Heart right ventricle (tissue), 16 donors: ENCODE measurements at places on chromosomes 1 and 21. TPM values are rescaled to one million over a fixed set of nuclear protein-coding genes. Genes with fewer than 3 reads are reported as not detected.
A peak's percentile ranks its signal among the peaks of the same experiment; 100 is the strongest.

BARHL2 gene
- polyA plus RNA-seq: not detected

KRTAP13-2 gene
- polyA plus RNA-seq: not detected

LENEP gene
- polyA plus RNA-seq: not detected

GRCh38 chr1:8794605-8795004 is 22.8 kb downstream of the RERE start:
- DNase-seq: no peak

- peak; percentile 38 for DNase-seq
Measured at GRCh38 chr1:38624336-38625039, 235.1 kb downstream of the RRAGC start.

GRCh38 chr1:200740571-200741208 is 2.0 kb downstream of the CAMSAP2 start:
- DNase-seq: no peak

DNA sequence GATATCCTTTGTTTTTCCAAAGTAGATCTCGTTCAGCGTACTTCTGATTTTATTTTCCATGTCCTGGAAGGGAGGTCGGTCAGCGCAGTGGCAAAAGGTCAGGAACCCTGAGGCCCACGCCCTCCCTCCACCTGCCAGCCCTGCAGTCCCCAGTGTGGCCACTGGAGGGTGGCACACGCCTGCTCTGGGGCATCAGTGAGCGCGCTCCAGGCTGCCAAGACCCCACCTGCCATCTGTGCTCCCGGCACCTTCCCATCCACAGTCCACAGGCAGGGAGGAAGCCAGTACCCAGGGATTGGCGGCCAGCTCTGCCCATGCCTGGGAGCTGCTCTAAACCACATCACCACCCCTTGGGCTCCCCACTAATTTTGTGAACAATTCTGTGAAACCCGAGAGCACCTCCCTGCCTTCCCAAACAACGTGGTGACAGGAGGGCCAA is 32.3 kb downstream of the SLC66A1 start:
- DNase-seq: peak; percentile 54

DNA sequence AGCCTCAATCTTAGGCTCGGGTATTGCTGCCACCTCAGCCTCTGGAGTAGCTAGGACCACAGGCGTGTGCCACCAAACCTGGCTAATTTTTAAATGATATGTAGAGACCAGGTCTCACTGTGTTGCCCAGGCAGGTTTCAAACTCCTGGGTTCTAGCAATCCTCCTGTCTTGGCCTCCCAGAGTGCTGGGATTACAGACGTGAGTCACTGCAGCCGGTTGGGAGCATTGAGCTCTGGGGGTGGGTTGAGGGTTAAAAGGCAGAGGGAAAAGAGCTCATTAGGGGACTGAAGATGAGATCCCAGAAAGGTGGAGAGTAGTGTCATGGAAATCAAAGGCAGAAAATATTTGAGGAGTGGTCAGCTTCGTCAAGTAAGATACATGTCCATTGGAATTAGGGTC is 7.1 kb downstream of the RAD54L start:
- no peak for DNase-seq

- no peak for DNase-seq
Measured at GRCh38 chr1:243548516-243548915, 292.7 kb downstream of the SDCCAG8 start.

GRCh38 chr1:182666706-182667105 is 17.7 kb downstream of the RGS8 start:
- no peak for DNase-seq

GRCh38 chr1:179879797-179880196 is 2.2 kb upstream of the TOR1AIP2 start:
- DNase-seq: no peak

- DNase-seq: no peak
Measured at GRCh38 chr21:31766899-31767298, 35.0 kb upstream of the SCAF4 start.

DNA sequence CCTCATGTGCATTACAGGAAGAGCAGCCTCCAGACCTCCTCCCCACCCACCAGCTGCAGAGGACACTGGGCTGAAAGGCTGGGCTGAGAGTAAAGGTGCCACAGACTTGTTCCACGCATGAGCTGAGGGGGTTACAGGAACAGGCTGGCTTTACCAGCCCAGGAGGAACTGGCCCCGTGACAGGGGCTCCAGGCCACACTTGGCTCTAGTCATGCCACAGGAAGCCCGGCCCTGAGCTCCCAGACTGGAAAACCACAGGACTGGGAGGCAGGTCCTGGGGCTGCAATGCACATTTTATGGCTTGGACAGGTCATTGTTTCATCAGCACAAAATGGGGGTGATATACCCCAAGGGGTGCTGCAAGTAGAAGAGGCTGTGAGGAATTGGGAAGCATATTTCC is 35.6 kb downstream of the GPA33 start:
- DNase-seq: no peak

- DNase-seq: no peak
Measured at GRCh38 chr21:31545036-31545435, 114.5 kb upstream of the SOD1 start.
